Stomach (tissue), 19 donors: ENCODE measurements at places on chromosomes 1 and 21. TPM values are rescaled to one million over a fixed set of nuclear protein-coding genes. Genes with fewer than 3 reads are reported as not detected.
A peak's percentile ranks its signal among the peaks of the same experiment; 100 is the strongest.

The MARK1 gene
- polyA plus RNA-seq = 3.2 TPM

The C1orf53 gene
- 3.9 TPM for polyA plus RNA-seq

The TFF3 gene
- 26.8 TPM for polyA plus RNA-seq

The AGT gene
- 8.1 TPM for polyA plus RNA-seq

The ATP1A2 gene
- polyA plus RNA-seq = 17.3 TPM

The OPRD1 gene
- polyA plus RNA-seq = 0.03 TPM

The OR2T29 gene
- not detected for polyA plus RNA-seq

The PTPRF gene
- 11.3 TPM for polyA plus RNA-seq

The MATN1 gene
- not detected for polyA plus RNA-seq

The RGSL1 gene
- polyA plus RNA-seq = not detected

The SFT2D2 gene
- polyA plus RNA-seq = 2.4 TPM

The SH3D21 gene
- polyA plus RNA-seq = 0.76 TPM

The ARHGAP30 gene
- polyA plus RNA-seq = 4.6 TPM

- no peak for DNase-seq
Measured at GRCh38 chr1:155077758-155078445, 735 bp upstream of the EFNA3 start.

DNA sequence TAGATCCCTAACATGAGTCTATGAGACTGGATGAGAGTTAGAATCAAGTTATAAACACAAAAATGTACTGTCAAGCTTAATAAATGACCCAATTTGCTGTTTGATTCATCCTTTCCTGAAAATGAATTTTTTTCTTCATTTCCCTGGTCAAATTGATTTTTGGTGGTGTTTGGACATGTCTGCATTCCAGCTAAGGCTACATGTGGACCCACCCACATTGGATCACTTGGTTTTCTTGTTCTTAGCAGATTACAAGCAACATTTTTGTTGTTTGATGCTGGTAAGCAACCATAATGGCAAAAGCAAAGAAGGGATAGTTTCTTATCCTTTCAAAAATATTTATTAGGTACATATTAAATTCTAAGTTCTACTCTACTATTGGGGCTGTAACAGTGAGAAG, 181.1 kb downstream of the NEK7 start:
- DNase-seq = no peak

DNA sequence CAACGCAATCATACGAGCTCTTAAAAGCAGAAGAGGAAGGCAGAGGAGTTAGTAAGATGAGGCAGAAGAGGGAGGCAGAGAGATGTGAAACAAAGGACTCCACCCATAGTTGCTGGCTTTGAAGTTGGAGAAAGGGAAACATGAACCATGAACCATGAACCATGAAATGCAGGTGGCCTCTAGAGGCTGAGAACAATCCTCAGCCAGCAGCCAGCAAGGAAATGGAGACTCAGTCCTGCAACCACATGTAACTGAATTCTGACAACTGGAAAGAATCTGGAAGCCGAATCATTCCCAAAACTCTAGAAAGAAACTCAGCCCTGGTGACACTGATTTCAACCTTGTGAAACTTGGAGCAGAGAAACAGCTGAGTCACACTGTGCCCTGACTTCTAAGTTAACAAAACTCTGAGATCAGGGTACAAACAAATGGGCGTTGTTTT, 10.1 kb downstream of the DIPK1A start:
- peak; percentile 58 for DNase-seq

DNA sequence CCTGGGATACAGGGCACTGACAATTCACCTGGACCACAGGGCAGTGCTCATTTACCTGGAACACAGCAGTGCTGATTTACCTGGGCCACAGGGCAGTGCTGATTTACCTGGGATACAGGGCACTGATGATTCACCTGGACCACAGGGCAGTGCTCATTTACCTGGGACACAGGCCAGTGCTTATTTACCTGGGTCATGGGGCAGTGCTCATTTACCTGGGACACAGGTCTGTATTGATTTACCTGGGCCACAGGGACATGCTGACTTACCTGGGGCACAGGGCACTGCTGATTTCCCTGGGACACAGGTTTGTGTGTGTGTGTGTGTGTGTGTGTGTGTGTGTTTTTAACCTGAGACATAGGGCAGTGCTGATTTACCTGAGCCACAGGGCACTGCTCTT, 261.7 kb downstream of the MATN1 start:
- DNase-seq = peak; percentile 53

- DNase-seq = no peak
Measured at GRCh38 chr1:100517515-100517914, 20.4 kb upstream of the GPR88 start.

- DNase-seq = no peak
Measured at GRCh38 chr21:31607791-31608190, 51.7 kb upstream of the SOD1 start.

- DNase-seq = peak; percentile 12
Measured at GRCh38 chr1:152495066-152495675, 15.4 kb upstream of the LCE5A start.

- no peak for DNase-seq
Measured at GRCh38 chr1:73907051-73907450, 290.9 kb downstream of the LRRIQ3 start.

DNA sequence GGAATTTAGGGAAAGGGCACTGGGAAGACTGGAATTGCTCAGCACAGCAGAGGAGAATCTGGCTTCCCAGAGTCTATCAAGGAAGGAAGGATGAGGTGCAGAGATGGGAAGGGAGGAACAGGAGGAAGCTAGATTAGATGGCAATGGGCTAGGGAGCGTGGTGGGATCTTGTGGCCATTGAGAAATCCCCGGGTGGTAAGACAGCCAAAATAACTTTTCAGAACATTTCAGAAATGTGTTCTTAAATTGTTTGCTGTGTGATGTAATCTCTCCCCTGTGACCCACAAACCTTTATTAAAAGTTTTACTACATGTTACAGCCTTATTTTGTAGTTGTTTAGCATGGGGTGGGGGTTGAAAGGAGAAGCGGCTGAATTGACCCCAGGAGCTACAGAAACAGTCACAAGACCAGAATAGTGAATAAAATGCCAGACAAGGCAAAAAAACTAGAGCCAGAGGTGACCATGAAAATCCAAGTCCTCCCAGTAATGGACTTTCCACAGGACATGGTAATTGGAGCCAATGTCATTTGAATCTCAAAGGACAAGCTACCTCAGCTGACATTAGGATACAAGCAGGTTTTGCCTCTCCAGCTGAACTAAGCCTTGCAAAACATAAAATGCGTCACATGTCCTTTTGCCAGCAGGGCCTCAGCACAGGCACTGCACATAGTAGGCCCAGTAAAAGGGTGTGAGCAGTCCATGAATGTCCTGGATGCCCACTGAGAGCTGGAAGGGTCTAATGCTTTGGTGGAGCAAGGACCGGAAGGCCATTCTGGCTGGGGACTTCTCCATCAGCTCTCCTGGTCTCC, 980 bp upstream of the AHCYL1 start:
- no peak for DNase-seq

- no peak for DNase-seq
Measured at GRCh38 chr1:40662864-40663263, 2.6 kb downstream of the RIMS3 start.

GRCh38 chr1:200588698-200589097, 31.9 kb downstream of the KIF14 start:
- peak; percentile 37 for DNase-seq

- peak; percentile 79 for DNase-seq
Measured at GRCh38 chr1:165717918-165718515, 19.7 kb upstream of the ALDH9A1 start.

GRCh38 chr1:234756066-234756774, 146.2 kb upstream of the IRF2BP2 start:
- no peak for DNase-seq

GRCh38 chr1:35931446-35932157, 697 bp downstream of the AGO3 start:
- DNase-seq = peak; percentile 65

DNA sequence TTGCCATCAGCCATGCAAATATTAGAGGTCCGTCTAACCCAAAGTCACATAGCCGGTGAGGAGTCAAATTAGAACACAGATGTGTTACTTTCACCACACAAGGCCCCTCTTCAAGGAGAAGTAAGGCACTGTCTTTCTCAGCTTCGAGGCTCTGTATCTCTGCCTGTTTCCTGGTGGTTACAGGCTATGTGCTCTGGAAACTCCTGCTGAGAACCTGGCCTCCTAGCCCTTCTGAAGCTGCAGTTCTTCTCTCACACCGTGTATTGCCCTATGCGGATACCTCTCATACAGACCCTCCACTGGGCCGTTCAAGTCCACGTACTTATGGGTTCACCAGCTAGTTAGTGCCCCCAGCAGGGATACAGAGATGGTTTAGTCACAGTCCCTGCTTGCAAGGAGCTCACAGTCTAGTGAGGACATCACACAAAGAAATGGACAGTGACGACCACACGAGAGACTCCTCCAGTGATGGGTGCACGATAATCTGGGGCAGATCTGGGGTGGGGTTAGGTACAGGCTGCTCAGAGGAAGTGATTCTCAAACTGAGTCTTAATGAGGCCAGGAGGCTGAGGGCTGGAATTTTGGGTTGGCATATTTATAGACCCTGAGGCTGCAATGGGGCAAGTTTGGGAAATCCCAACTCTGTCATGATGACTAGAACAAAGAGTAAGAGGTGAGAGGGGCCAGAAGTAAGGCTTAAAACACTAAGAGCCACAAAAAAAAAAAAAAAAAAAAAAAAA, 22.8 kb upstream of the ELOA start:
- no peak for DNase-seq

DNA sequence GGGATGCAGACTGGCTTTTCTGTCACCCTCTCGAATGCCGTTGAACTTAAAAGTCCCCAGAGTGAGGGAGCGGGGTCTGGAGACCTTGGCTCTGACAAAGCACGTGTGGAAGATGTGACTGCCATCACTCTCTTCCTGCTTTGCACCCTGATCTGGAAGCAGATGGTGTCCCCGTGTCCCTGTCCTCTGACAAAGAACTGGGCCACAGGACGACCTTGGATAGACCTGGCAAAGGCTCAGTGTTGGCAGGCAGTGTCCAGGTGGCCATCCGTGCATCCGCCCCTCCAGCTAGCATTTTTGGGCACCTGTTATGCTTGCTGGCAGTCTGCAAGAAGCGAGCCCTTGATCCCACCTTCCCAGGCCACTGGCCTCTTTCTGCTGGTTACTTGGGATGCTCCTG, 27.4 kb downstream of the ARHGEF10L start:
- DNase-seq = no peak

DNA sequence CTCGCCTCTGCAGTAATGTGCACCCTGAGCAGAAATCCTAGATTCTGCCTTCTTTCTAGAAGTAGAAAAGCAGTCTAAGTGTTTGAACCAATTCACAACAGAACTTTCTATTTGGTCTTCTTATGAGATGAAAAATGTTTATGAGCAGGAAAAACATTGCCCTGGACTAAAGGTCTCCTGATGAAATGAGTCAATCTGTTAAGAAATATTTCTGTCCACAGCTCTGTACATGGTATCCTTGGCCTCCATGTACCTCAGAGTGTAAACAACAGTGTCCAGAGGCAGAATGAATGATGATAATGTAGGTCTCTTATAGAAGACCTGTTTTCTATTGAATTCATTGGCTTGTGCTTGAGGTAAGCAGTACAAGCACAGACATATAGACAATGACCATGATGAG, 6.2 kb upstream of the APCS start:
- DNase-seq = no peak

- no peak for DNase-seq
Measured at GRCh38 chr1:159055181-159055641, 21.4 kb downstream of the AIM2 start.
